ENCODE measurements at places on chromosomes 13 and 19.
A peak's percentile ranks its signal among the peaks of the same experiment; 100 is the strongest.

DNA sequence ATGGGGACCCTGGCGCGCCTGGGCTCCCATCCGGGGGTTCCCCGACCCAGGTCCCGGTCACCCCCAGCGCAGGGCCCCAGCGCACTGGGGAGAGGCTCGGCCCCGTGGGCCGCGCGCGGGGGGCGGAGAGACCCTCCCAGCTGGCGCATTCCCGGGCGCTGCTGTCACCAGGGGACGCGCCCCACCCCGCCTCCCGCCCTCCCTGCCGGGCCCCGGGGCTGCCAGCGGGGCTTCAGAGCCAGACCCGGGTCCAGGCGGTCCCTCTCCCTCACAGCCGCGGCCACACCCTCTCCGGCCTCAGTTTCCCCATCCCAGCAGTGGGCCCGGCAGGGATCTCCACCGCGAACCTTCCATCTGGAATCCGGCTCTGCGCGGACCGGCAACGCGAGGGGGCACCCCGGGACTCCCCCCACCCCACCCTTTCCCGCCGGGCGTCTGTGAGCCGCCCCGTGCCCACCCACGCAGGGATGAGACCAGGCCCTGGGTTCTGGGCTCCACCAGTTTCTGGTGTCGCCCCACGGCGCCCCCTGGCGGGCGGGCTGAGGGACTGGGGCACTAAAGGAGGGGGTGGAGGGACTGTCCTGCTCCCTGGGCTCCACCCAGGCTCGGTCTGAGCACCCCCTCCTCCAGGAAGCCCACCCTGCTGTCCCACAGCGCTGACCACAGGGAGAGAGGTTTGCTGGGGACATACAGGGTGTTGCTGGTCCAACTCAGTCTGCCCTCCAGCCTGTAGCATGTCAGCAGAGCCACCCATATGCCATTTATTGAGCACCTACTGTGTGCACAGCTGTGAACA lies 878 bp upstream of the ADAMTSL5 start:
- DNase-seq = peak; percentile 70

DNA sequence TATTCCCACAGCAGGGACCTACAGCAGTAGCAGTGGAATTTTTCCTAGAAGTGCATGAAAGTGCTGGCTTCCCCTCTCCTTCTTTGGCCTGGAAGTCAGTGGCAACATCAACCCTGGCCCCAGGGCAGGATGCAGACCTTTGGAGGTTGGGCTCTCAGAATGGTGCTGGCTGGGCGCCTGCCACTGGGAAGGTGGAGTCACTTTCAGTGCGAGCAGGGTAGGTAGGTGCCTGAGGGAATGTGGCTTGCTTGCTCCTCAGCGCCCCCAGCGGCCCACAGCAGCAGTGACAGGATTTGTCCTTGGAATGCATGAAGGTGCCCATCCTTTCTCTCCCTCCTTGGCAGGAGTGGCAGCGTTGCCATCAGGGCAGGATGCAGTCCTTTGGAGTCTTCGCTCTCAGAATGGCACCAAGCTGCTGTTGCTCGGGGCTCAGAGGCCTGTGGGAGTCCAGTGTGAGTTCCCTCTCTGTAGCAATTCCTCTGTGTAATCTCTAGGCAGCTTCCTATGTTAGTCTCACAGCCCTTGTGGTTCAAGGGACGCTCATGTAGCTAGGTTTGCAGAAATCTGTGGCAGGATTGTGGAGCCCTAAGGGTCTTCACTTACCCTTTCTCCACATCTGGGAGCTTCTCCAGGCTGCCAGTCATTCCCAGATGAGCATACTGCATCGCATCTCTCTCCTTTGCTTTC lies 354.4 kb upstream of the DACH1 start:
- no peak for DNase-seq

DNA sequence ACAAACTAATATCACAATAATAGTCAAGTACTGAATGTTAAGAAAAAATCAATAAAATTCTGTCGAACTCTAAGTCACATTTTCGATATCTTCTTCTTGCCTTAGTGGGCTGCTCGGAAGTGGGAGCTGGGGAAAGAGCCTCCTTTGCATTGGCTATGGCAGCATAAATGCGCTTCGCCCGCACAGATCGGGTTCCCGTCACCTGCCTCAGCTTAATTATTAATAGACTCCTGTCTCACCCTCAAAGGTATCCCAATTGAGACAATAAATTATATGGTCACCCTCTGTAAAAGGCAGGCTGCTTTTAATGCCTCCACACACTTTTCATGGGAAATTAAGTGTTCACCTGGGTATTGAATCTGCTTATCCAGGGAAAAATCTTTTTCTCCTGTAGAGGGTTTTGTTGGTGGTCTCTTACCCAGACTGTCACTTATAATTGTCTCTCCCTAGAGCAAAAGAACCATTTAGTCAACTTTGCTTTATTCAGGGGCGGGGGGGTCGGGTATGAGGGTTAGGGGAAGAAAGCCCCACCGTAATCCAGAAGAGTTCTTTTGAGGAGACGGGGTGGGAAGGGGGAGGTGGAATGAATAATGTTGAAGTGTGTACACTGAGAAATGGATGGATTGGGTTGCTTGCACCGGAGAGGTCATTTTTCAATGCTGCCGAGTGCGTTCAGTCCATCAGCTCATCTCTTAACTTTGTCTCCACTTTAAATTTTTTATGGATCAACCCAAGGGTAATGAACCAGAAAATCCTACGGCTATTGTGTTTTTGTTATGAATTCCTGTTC lies 682.6 kb upstream of the SGCG start:
- no peak for DNase-seq

- no peak for DNase-seq
These were observed 5.2 kb downstream of the ZNF577 start for GRCh38 chr19:51882518-51882917.

GRCh38 chr19:52028780-52029123 lies 573 bp upstream of the ZNF614 start:
- no peak for DNase-seq

GRCh38 chr19:41701401-41702075 lies 6.9 kb upstream of the CEACAM5 start:
- DNase-seq = no peak

DNA sequence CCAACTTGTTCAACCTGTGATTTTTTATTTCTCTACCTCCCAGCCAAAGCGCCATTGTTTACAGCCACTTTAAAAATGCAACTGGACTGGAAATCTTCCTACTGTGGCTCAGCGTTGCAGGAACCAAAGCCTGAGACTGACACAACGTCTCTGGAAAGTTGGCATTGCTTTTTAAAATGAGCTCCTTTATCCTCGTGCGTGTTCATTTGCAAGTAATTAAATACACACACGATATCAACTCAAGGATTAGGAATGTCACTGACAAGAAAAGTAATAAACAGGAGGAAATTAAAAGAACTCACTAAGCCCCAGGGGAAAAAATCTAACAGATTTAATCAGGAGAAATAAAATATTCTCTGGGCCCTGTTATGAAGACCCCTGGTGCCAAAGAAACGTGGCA lies 184.6 kb upstream of the IRS2 start:
- DNase-seq = no peak

DNA sequence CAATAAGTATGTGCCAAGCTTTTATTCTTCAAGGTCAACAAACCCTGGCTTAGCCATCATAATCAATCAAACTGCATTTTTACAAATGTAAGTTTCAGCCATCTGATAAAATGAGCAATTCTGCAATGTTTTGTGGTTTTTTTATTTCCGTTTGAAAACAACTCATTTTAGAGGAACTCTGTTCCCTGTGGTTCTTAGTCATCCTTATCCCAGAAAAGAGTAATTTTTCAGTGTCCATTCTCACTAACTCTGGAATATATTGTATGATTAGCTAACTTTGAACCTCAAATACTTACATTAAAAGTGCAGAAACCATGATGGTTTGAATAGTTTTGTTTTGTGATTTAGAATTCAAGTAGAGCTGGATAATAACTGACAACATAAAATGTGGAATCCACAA lies 87.6 kb downstream of the IRS2 start:
- DNase-seq = no peak

- no peak for DNase-seq
These were observed 52.5 kb downstream of the SLITRK1 start for GRCh38 chr13:83829810-83830209.

DNA sequence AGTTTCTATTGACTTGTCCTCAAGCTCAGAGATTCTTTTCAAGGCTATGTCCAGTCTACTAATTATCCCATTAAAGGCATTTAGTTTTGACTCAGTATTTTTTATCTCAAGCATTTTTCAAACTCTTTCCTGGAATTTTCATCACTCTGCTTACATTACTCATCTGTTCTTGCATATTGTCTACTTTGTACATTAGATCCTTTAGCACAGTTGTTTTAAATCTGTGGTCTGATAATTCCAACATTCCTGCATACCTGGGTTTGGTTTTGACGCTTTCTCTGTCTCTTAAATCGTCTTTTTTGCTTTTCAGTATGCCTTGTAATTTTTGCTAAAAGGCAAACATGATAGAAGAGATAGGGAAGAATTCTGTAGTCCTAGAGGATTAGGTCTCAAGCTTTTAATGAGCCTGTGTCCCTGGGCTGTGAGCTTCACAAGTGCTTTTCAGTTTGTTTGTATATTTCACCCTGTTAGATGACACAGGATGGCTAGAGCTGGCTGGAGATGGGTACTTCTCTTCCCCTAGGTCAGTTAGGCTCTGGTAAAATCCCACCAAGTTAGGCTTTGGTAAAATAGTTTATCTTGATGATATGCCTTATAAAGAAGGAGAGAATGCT lies 46.1 kb upstream of the GPC6 start:
- DNase-seq = no peak

GRCh38 chr13:27977476-27978300 lies 8.6 kb upstream of the CDX2 start:
- DNase-seq = no peak

DNA sequence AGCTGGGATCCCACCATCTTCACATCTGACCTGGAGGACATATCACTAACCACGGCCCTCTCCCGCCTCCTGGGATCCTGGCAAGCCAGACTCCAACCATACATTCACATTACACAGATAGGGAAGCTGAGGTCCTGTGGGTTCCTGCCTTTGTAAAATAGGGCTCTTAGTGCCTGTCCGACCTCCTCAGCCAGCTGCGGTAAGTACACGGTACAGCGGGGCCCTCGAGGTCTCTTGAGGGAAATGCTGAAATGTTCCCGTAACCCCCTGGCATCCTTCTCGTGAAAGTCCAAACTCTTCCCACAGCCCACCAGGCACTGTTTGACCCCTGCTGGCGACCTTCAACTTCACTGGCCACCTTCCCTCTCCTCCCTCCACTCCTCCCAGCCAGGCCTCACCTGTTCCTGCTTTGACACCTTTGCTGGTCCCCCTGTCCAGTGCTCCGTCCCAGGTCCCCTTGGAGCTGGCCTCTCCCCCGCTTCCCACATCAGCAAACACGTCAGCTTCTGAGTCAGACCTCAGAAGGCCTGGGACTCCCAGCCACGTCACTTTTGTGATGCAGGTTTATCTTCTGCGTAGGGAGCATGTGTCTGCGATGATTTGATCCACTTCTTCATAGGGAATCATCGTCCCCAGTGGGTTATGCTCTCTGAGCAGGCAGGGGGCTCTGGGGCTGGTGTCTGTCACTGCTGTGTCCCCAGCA lies 8.8 kb upstream of the GNG7 start:
- DNase-seq = no peak

GRCh38 chr19:13353625-13354024 lies 152.7 kb downstream of the CACNA1A start:
- DNase-seq = no peak

- DNase-seq = no peak
These were observed 6.4 kb downstream of the WDR87 start for GRCh38 chr19:37899966-37900365.

DNA sequence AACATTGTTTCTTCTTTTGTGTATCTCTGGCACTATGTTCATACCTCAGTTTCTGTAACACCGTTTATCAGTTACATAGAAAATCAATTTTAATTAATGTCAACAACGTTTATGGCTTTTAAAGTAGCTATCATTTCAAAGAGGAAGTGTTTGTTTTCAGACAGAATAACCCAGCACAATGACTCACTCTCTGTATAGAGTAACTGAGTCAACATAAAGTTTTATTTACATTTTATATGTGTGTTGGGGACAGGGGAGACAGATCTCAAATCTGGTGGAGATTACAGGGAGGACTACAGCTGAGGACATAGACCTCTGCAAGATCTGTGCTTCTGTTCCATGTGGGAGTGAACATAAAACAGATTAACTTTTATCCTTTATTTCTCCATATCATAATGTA lies 2590.1 kb downstream of the PCDH9 start:
- DNase-seq = no peak

DNA sequence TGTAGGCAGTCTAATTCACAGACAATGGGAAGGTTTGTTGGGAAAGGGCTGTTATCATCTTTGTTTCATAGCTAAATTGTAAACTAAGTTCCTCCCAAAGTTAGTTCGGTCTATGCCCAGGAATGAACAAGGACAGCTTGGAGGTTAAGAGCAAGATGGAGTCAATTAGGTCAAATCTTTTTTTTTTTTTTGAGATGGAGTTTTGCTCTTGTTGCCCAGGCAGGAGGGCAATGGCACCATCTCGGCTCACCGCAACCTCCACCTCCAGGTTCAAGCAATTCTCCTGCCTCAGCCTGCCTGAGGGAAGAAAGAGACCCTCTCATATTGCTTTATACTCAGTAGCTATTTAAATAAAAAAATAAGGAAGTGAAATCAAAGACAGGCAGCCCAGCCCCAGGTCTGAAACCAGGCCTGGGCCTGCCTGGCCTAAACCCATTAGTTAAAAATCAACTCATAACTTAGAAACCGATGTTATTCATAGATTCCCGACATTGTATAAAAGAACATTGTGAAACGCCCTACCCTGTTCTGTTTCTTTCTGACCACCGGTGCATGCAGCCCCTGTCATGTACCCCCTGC lies 297.4 kb upstream of the SGCG start:
- no peak for DNase-seq

- DNase-seq = no peak
These were observed 85.7 kb downstream of the NUFIP1 start for GRCh38 chr13:44903574-44903985.

- DNase-seq = no peak
These were observed 11.6 kb downstream of the CLEC4G start for GRCh38 chr19:7720351-7720750.

- DNase-seq = no peak
These were observed 6.8 kb downstream of the ZNF564 start for GRCh38 chr19:12544401-12544876.

GRCh38 chr19:11138601-11139300 lies 16.8 kb downstream of the SPC24 start:
- DNase-seq = no peak

GRCh38 chr19:36488846-36489117 lies 579 bp downstream of the ZNF566 start:
- DNase-seq = no peak

Data from T-helper 1 cell (primary cell).